ENCODE measurements at places on chromosomes 12 and 14.

GRCh38 chr14:68729556-68729955, 63.3 kb downstream of the ZFP36L1 start:
- DNase-seq = no peak

DNA sequence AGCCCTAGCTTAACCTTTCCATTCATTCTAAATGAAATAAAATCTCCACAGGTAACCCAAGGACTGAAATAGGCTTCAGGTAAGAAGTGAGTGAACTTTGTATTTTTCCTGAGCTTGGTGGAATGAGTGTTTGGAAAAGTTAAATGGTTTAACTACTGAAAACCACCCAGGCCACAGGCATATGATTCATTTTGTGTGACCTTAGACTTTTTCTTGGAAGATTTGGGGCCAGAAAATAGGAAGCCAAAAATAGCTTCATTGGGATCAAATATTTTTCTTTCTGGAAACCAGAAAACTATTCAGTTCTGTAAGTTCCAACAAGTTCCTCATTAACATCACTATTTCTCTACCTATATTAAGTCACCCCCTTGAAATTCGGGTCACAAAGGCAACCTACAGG, 212.6 kb downstream of the PCNX1 start:
- DNase-seq = no peak

DNA sequence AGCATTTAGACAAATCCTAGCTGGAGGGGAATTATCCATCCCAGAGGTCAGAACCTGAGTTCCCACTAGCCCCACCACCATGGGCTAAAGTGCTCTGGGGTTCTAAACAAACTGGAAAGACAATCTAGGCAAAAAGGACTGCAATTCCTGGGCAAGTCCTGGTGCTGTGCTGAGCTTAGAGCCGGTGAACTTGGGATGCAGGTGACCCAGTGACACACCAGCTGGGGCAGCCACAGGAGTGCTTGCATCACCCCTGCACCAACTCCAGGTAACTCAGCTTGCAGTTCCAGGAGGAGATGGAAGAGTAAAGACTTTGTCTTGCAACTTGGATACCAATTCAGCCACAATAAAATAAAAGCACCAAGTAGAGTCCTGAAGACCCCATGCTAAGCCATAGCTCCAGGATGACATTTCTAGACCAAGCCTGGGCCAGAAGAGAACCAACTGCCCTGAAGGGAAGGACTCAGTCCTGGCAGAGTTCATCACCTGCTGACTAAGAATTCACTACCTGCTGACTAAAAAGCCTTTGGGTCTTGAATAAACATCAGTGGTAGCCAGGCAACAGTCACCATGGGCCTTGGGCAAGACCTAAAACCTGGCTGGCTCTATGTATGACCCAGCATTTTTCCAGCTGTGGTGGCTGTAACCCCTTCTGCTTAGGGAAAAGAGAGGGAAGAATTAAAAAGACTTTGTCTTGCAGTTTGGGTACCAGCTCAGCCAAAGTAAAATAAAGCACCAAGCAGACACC, 223.4 kb upstream of the DIO2 start:
- no peak for DNase-seq

DNA sequence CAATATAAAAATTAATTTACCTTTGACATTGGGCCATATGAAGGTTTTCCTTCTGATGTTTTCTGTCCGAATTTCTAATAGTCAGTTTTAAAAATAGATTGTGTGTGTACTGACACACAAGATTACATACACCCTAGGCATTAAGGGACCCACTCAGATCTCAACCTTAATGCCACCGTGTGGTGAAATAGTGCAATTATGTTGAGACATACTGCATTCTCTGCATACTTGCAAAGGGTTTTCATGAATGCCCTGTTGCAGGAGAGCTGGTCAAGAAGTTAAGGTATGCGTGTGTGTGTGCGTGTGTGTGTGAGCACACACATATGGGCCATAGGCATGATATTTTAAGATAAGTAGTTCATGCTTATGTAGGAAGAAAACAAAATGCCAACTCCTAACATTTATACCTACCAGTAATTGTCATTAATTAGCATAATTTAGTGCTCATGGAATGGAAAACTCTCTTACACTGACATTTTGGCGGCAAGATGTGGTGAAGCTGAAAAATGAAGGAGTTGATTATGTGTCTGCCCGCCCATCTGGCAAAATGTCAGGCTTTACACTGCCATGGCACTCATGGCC, 58.8 kb downstream of the PIK3C2G start:
- no peak for DNase-seq

- DNase-seq = peak; percentile 44
Measured at GRCh38 chr12:14664434-14665023, 31.9 kb downstream of the GUCY2C start.

GRCh38 chr12:76242813-76243550, 105.2 kb downstream of the BBS10 start:
- no peak for DNase-seq

DNA sequence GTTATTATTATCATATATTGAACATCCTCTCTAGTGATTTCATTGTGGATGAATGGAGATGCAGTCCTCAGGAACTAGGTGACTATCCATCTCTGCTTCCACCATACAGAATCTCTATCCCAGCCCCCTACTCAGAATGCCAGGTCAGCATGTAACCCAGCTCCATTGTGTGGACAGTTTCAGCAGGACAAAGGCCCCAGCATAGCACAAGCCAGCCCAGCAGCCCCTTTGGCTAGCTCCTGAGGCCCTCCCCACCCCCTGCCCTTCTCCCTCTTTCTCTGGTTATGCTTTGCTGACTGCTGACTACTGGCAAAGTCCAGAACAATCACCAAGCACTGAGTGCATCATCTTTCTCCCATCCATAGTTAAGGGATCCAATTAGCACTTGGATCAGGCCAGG, 5.8 kb upstream of the SPRYD4 start:
- no peak for DNase-seq

DNA sequence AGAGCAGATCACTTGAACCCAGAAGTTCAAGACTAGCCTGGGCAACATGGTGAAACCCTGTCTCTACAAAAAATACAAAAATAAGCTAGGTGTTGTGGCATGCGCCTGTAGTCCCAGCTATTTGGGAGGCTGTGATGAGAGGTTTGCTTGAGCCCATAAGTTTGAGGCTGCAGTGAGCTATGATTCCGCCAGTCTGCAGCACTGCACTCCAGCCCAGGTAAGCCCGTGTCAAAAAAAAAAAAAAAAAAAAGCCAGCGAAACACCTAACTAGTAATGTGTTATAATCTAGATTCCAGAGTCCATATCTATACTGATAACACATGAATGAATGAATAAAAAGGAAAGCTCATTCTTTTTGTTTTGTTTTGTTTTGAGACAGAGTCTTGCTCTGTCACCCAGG, 18.5 kb upstream of the SLC25A3 start:
- DNase-seq = no peak

DNA sequence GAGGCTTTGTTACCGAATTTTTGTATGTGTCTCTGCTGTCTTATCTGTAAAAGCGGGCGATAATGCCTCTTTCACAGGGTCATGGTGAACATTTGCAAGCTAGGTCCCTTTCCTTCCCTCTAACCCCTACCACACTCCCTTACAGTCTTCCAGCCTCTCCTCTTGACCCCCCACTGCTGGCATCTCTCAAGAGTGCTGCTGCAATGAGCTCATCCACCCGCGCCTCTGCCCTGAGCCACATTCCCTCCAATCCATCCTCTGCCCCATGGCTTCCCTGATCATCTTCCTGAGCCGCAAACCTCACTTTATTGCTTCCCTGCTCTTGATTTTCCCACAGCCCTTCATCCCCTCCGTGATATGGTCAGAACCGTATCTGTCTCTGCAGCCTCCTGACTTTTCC, 343.6 kb downstream of the BCL11B start:
- DNase-seq = no peak

- DNase-seq = no peak
Measured at GRCh38 chr12:121138284-121138683, 5.6 kb downstream of the P2RX7 start.

DNA sequence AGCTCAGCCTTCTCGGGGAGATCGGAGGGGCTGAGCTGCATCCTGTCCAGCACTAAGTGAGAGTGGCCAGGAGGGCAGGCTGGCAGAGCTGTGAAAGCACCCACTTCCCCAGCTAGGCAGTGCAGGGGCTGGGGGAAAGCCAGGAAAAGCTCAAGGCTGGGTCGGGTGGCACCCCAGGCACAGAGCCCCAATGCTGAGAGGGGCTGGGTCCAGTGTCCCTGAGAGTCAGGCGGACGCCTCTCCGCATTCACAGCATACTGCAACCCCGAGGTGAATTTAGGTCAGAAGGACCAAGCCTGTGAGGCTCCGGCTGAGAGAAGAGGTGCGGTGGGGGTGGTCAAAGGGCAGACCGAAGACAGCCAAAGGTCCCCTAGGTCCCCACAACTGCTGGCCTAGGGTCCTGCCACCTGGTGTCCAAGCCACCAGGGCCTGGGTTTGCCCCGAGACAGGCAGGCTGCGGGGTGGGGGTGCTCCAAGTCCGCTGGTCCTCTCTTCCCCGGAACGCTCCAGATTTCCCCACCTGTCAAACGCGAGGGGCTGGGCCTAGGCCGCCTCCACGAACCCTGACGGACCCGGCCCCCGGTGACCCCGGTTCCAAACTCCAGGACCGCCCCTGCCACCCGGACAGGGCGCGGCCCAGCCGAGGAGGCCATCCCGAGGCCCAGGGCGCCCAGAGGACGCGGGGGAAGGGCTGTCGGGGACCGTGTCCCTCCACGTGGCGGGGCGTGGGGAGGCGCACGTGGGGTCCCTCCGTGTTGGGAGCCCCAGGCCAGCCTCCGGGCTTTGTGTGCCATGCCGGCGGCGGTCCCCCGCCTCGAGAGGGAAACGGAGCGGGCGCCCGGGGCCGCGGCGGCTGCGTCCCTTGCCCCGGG, 527 bp downstream of the CAMKK2 start:
- peak; percentile 41 for DNase-seq

Data from activated CD4-positive, alpha-beta T cell treated with anti-CD3 and anti-CD28 coated beads for 36 hours (primary cell).